ENCODE measurements at places on chromosomes 7 and 10.

- DNase-seq = peak; percentile 8
Measured at GRCh38 chr7:128210036-128210347, 31.1 kb upstream of the LEP start.

- no peak for DNase-seq
Measured at GRCh38 chr7:13288516-13288915, 601.1 kb downstream of the ARL4A start.

GRCh38 chr10:96389785-96390184 lies 31.0 kb upstream of the OPALIN start:
- no peak for DNase-seq

- DNase-seq = no peak
Measured at GRCh38 chr7:24968165-24968564, 11.8 kb downstream of the OSBPL3 start.

- DNase-seq = no peak
Measured at GRCh38 chr7:116836911-116837310, 25.5 kb upstream of the CAPZA2 start.

DNA sequence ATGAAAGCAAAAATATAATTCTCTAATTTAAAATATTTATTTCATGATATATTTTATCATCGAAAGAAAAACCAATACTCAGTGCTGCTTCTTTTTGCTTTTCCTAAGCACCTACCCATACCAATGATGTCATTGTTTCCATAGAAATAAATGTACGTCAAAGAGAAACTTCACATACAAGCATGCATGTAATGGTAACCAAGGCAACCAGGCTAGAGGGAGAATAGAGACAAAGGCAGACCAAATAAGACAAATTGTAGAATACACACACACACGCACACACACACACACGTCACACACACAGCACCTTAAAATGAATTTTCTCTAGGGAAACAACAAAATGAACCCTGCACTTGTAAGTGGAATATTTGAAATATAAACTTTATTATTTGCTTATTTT lies 75.5 kb downstream of the MACC1 start:
- no peak for DNase-seq

- DNase-seq = no peak
Measured at GRCh38 chr7:36562121-36562520, 162.2 kb downstream of the AOAH start.

DNA sequence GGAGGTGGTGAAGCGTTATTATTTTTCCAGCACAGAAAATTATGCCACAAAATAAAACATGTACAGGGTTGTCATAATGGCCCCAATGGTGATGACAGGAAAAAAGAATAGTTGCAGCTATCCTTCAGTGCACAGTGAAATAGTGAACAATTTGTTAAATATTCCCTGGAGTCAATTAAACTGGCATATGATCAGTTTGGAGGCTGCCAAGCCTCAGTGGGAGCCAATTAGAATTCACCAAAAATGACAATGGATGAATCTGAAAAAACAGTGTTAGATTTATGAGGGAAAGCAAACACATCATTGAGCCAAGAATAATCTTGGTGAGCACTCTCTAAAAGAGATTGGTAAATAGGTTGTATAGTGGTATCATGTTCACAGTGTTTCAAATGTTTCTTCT lies 146.3 kb downstream of the OTUD1 start:
- no peak for DNase-seq

DNA sequence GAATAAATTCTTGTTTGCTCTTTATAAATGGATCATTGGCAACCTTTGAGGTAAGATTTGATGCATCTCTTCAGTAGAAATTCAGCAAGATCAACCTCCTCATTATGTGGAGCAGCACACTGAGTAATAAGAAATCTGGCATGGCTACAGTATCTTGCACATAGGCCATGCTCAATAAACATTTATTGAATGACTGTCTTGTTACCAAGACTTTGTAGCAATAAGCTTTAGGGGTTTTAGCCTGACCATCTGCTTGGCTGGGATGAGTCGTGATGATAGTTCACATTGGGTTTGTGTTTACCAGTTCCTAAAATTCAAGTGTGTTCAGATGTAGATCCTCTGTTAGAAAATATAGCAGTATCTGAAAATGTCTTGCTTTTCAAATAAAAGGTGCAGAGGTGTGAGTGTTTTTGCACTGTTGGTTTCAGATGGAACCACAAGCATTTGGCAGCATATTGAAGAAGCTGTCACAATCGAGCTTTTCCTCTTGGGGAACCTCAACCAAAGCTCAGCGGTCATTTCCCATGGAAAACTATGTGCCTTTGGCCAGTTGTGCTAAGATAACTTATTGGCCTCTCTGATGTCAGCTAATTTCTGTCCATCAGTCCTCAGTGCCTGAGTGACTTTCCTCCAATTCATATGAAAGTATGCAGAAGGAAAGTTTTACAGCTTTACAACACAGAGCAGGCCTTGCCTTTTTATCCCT lies 442.6 kb downstream of the GFRA1 start:
- no peak for DNase-seq

GRCh38 chr7:42227936-42228591 lies 8.9 kb downstream of the GLI3 start:
- DNase-seq = no peak
